ENCODE measurements at places on chromosomes 2 and 18. TPM values are rescaled to one million over a fixed set of nuclear protein-coding genes. Genes with fewer than 3 reads are reported as not detected.

STPG4 gene
- 0.41 TPM for polyA plus RNA-seq

TFPI gene
- polyA plus RNA-seq = 63.3 TPM

CD8B gene
- polyA plus RNA-seq = 0.82 TPM

KYNU gene
- polyA plus RNA-seq = 2.3 TPM

ALPG gene
- not detected for polyA plus RNA-seq

FBXO48 gene
- polyA plus RNA-seq = 0.68 TPM

VIL1 gene
- polyA plus RNA-seq = 0.08 TPM

DHRS9 gene
- 0.54 TPM for polyA plus RNA-seq

CSRNP3 gene
- polyA plus RNA-seq = 1.8 TPM

DYNAP gene
- polyA plus RNA-seq = not detected

GRCh38 chr2:239727776-239728600 lies 297.2 kb downstream of the NDUFA10 start:
- DNase-seq = no peak

GRCh38 chr2:114031605-114032505 lies 142.0 kb downstream of the ACTR3 start:
- DNase-seq = no peak

GRCh38 chr2:49950646-49951045 lies 796.3 kb upstream of the FSHR start:
- DNase-seq = no peak

- DNase-seq = no peak
These were observed 162.2 kb downstream of the BABAM2 start for GRCh38 chr2:28052691-28053090.

DNA sequence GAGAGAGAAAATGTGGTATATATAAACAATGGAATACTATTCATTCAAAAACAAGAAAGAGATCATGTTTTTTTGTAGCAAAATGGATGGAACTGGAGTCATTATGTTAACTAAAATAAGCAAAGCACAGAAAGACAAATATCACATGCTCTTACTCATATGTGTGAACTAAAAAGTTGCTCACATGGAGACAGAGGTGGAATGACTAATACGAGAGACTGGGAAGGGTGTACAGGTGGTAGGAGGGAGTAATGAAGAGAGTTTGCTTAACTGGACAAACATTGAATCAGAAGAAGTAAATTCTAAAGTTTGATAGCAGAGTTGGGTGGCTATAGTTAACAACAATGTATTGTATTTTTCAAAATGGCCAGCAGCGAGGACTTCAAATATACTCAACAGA lies 1080.7 kb upstream of the CHAC2 start:
- no peak for DNase-seq

GRCh38 chr2:157720504-157720903 lies 91.8 kb upstream of the ACVR1C start:
- no peak for DNase-seq

- no peak for DNase-seq
These were observed 77.4 kb downstream of the TANC1 start for GRCh38 chr2:159045545-159046454.

DNA sequence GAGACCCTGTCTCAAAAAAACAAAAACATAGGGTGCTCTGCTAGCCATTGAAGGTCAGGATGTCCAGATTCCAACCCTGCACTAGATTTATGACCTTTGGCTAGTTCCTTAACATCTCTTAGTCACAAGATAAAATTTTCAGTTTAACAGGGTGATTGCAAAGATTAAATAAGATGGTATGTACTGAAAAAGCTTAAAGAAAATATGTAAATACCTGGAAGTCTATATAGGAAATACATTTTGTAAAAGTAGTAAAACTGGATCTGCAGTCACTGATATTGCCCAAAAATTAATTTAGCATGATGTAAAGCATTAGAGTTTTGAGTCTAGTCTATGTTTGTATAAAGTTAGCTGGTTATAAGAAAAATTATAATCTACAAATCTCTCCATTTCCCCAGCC lies 5.4 kb upstream of the COX7A2L start:
- no peak for DNase-seq

- no peak for DNase-seq
These were observed 140.9 kb downstream of the CAPN13 start for GRCh38 chr2:30666266-30666874.

DNA sequence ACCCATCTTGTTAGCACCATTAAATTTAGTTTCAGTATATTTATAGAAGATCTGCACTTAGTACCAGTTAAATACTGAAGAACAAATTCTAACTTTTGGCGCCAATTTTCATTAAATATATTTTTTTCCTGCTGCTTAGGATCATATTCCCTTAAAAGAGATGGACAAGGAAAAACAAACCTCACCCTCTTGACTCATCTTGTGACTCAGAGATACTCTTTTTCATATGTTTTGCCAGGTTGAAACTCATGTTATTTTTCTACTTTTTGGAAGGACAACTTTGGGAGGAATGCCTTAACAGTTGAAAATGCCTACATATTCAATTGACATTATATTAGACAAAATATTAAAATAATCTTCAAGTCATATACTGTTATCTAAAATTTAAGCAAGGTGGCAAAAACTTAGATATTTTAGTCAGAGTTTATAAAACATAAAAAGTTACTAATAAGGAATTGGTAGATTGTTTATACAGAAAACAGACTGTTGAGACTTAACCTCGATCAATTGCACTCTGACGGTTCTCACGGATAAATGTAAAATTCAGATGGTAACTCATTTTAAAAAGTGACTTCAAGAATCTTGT lies 36.2 kb downstream of the PNO1 start:
- no peak for DNase-seq

- no peak for DNase-seq
These were observed 2.5 kb upstream of the RAD51AP2 start for GRCh38 chr2:17520761-17521160.

- DNase-seq = no peak
These were observed 77.7 kb upstream of the WDR75 start for GRCh38 chr2:189363559-189363958.

GRCh38 chr2:68992933-68993332 lies 18.5 kb downstream of the GKN1 start:
- DNase-seq = no peak

- DNase-seq = no peak
These were observed 70.3 kb upstream of the ZSWIM2 start for GRCh38 chr2:186919296-186919695.

- DNase-seq = no peak
These were observed 96.3 kb upstream of the FZD7 start for GRCh38 chr2:201937343-201937742.

DNA sequence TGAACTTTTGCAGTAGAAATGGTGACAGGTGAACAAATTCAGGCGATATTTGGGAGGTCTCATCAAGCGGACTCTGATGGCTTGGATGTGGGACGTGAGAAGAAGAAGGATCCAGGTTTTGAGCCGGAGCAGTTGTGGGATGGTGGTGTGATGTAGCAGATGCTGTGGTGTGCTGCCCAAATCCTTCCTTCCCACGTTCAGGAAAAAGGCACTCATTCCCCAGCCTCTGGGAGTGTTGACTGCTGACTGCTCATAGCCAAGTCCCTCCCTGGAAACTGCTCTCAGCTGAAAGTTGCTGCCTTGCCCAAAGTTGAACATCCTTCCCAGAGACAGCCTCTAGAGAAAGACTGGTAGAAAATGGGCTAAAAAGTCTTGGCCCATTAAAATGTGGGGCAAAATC lies 890.3 kb upstream of the ACVR2A start:
- no peak for DNase-seq

- DNase-seq = no peak
These were observed 200.0 kb downstream of the DNER start for GRCh38 chr2:229514273-229514895.

DNA sequence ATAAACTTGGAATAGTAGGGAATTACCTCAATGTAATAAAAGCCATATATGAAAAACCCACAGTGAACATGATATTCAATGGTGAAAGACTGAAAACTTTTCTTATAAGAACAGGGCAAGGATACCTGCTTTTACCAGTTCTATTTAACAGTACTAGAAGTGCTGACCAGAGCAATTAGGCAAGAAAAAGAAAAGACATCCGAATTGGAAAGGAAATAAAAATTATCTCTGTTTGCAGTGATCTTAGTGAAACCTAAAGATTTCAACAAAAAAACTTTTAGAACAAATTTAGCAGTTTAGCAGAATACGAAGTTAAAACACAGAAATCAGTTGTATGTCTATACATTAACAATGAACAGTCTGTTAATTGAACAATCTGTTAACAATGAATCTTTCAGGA lies 69.1 kb downstream of the MIB1 start:
- DNase-seq = no peak

- DNase-seq = no peak
These were observed 148.7 kb upstream of the SLC1A4 start for GRCh38 chr2:64840426-64840881.

DNA sequence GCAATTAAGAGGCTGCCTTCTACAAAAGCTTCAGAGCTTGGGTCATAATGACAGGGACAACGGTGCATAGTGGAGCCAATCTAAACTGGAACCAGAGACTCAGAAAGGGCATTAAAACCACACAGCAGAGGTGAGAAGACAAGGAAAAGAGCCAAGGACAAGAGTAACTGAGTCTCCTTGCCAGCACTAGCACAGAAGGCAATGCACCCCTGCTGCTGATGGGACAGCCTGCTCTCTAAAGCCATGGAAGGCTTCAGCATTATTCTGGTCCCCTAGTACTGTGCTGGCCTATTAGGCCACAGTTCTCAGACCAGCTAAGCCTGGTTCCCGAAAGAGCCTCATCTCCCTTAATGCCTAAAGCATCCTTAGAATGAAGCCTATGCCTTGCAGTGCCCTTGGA lies 15.5 kb downstream of the MYO5B start:
- no peak for DNase-seq

GRCh38 chr2:33340280-33340679 lies 136.2 kb upstream of the RASGRP3 start:
- no peak for DNase-seq

- DNase-seq = peak; percentile 13
These were observed 142.1 kb downstream of the USP34 start for GRCh38 chr2:61328707-61329251.

DNA sequence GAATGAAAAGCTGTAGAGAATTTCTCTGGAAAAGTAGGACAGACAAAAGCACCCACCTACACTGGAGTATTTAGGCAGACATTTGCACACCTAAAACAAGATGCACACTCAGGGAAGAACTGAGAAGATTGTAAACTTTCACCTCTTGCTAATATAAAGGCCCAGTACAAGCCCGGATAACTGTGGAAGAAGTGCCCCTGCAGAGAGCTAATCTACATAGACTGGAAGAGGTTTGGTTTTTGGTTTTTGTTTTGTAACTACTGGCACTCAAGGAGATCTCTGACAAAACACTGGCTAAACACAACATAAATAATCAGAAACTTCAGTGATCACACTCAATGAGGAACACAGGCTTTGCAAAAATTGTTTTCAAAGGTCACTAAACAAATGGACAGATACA lies 782.2 kb upstream of the SLC8A1 start:
- no peak for DNase-seq

DNA sequence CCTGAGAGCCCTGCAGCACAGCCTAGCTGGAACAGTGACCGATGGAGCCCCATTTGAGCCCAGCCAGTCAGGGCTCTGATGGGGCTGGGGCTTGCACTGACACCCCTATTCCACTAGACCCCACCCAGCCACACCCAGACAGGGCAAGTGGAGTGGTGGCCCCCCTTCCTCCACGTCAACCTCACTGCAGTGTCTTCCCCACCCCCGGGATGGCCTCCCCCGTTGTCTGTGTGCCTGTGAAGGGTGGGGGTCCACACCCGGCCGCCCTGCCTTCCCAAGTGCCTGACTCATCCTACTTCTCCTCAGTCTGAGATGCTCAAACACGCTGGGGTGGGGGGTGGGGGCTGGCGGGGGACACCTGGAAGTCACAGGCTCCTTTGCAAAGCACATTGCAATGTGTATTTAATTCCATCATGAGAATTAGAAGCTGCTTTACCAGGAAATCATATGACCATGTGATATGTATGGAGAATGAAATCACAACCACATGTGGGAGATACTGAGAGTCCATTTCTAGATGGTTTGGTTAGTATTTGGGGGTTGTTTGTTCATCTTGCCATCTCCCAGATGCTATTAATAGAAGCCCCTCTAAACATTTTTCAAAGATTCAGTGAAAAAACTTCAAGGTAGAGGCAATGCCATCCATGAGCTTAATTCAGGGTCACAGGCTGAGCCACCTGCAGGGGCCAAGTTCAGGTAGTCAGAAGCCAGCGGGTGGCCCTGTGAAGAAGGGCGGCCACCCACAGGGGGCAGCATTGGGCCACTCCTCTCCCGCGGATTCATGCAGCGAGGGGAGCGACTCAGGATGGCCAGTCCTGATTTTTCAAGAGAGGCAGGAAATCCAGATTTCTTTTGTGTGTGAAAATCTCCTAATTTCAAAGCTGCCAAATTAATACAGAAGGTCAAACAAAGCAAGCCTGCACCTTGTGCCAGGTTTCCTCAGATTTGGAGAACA lies 22.7 kb upstream of the GMPPA start:
- no peak for DNase-seq

GRCh38 chr2:230942920-230943896 lies 18.2 kb upstream of the GPR55 start:
- no peak for DNase-seq

- no peak for DNase-seq
These were observed 319.8 kb downstream of the FBXO15 start for GRCh38 chr18:73827801-73828200.

DNA sequence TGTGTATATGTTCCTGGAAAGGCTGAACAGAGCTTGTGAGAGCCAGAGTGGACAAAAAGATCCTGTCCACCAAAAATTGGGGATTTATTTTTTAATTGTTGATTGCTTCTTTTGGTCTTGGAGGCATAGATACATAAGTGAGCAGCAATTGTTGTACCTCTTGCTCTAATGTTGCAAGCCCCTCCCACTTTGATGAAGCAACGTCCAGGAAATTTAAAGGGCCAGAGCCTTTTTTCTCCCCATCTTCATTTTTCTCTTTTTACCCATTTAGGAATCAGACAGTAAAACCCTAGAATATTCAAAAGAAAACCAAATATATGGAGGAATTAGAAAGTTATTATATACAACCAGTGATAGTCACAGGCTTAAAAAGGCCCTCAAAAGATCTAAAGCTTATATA lies 871.8 kb upstream of the NRXN1 start:
- no peak for DNase-seq

DNA sequence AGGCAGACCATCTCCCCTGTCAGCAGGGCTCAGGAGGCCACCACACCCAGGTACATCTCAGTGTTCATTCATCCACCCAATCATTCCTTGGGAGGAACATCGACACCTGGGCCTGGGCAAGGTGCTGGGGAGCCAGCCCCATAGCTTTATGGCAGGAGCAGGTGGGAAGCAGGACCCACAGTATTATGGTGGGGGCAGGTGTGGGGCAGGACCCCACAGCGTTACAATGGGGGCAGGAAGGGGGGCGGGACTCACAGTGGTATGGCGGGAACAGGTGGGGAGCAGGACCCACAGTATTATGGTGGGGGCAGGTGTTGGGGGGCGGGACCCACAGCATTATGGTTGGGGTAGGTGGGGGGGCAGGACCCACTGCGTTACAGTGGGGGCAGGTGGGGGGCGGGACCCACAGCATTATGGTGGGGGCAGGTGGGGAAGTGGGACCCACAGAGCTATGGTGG lies 128.9 kb upstream of the HS6ST1 start:
- no peak for DNase-seq

- DNase-seq = no peak
These were observed 168.2 kb upstream of the ALPP start for GRCh38 chr2:232210306-232210705.
